ENCODE measurements at places on chromosomes 11 and 22.

- DNase-seq, result no peak
Measured at GRCh38 chr11:129041611-129042018, 98.9 kb upstream of the TP53AIP1 start.

DNA sequence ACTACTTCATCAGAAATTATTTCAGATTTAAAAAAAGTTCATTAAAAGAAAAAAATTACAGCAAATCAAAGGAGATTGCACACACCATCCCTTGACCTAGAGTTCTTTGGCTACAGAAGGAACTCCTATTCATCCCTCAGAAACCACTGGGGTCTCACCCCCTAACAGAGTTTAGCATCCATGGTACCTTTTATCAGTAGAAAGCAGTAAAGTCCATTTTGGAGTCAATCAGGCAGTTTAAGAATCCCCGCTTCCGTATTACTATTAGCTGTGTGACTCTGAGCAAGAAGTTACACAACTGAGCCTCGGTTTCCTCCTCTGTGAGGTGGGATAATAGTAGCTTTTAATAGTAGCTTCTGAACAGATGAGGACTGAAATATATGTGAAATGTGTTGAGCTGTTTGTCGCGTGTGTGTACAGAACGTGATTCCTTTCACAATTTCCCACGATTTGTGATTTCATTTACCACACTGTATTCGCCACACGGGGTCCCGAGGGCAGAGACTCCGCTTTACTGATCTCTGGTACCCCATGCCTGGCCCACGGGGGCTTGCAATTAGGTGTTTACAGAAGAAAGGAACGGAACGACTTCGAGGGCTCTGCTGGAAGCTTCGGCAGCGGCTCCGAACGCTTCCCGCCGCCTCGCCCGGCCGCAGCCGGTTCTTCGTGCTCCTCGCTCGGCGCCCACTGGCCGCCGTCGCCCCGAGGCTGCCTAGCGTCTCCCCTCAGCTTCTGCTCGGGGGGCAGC is 72.5 kb upstream of the ZBED5 start:
- no peak for DNase-seq

DNA sequence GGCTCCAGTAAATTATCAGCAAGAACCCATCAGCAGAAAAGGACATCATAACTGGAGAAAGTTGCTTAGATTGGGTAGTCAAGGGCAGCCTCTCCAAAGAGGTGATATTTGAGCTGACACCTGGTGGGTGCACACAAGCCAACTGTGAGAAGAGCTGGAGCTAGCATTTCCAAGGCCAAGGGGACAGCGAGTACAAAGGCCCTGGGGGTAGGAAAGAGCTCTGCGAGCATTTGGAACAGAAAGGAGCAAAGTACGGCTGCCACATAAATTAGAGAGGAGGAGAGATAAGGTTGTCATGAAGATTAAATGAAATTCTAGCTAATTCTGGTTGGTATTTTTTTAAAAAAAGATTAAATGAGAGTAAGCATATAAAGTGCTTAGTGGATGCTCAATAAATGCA is 21.7 kb upstream of the SMCO4 start:
- no peak for DNase-seq

GRCh38 chr11:27806122-27806521 is 105.9 kb upstream of the BDNF start:
- DNase-seq, result no peak

DNA sequence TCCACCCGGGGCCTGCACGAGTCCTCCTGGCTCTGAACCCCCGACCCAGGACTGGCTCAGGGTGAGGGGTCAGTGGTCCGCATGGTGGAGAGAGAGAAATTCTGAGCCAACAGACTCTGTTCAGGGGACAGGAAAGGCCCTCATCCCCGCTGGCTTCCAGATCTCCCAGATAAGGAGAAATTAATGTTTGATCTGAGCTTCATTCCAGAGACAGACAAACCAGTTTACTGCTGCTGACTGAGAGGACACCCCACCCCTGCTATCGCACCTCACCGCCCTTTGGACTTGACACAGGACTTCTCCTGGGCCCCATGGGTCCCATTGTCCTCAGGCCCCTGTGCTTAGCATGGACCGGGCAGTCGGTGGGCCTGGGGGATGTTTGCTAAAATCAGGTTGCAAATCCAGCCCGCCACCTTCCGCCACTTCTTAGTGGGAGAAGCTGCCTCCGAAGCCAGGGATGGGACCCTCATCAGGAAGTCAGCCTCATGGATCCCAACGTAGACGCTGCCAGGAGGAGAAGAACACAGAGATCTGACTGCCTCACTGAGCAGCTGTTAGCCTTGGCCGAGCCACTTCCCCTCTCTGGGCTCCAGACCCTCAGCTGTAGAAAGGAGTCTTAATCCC is 11.2 kb upstream of the UPK3A start:
- DNase-seq, result no peak

GRCh38 chr11:74783241-74783871 is 34.7 kb downstream of the RNF169 start:
- no peak for DNase-seq

DNA sequence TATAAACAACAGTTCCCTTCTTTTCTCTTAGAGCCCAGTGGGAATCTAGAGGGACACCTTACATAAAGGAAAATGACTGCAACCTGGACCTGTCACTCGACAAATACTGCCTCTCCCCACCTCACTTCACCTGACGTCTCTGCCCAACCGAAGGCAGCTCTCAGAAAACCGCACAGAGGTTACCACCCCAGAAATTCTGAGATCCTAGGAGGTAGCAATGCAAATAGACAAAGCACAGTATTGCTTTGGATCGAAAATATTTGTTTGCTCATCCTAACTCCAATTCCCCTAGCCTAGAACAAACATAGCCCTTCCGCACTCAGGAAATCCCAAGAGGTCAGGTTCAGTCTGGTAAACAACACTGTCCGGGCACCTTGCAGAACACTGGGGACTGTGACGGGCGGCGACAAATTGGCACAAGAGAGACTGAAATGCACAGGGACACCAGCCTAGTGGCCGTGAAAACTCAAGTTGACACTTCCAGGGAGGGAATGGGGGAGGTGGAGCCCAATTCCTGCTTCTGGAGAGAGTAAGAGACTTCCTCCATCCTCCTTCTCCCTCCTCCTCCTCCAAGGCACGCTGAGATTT is 420 bp upstream of the TRIM44 start:
- DNase-seq, result peak; percentile 11

GRCh38 chr22:31544481-31545480 is 48.4 kb downstream of the SFI1 start:
- no peak for DNase-seq

DNA sequence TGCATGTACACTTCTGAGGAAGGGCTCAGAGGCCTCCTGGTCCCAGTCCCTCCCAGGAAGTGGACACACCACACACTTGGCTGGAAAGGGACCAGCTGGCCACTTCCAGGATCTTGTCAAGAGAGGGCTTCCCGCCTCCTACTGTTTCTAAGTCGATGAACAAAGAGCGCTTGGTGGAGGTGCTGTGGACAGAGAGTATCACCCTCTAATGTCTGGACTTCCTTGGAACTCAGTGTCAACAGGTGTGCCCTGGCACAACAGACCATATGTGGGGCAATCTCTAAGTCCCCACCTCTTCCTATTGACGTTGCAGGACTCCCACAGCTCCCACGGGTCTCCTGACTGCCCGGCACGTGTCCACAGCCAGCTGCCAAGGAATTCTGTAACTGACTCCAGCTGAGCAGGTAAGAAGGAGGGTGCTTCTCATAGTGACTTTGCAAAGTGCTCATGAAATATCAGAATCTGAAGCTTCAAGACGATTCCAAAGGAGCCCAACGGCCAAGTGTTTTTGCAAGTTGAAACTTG is 16.1 kb downstream of the POU2AF1 start:
- no peak for DNase-seq

DNA sequence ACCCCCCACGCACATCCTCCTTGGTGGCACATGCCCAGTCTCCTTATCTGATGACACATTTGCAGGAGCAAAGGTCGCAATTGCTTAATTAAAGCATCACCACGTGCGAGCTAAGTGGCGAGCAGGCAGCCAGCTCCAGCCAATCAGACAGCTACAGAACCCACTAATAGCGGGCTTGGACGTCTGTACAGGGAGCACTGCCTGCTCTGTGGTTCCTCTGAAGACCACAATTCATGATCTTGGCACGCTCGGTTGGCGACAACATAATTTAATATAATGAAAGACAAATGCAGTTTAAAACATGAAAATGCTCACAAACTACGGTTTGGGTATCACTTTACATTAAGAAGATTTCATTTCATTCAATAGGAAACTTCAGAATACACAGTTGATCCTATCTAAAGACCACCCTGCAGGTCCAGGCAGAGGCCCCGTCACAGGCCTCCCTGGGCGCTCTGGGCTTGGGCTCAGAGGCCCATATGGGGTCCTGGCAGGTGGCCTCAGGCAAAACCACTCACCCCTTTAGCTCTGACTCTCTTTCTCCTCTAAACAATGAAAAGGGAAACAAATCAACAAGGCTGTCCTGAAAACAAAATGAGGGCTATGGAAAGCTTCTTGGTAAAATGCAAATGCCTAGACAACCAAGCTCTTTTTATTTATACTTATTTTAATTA is 10.4 kb downstream of the PACSIN2 start:
- no peak for DNase-seq

- DNase-seq, result no peak
Measured at GRCh38 chr11:44192017-44192385, 96.5 kb downstream of the EXT2 start.

DNA sequence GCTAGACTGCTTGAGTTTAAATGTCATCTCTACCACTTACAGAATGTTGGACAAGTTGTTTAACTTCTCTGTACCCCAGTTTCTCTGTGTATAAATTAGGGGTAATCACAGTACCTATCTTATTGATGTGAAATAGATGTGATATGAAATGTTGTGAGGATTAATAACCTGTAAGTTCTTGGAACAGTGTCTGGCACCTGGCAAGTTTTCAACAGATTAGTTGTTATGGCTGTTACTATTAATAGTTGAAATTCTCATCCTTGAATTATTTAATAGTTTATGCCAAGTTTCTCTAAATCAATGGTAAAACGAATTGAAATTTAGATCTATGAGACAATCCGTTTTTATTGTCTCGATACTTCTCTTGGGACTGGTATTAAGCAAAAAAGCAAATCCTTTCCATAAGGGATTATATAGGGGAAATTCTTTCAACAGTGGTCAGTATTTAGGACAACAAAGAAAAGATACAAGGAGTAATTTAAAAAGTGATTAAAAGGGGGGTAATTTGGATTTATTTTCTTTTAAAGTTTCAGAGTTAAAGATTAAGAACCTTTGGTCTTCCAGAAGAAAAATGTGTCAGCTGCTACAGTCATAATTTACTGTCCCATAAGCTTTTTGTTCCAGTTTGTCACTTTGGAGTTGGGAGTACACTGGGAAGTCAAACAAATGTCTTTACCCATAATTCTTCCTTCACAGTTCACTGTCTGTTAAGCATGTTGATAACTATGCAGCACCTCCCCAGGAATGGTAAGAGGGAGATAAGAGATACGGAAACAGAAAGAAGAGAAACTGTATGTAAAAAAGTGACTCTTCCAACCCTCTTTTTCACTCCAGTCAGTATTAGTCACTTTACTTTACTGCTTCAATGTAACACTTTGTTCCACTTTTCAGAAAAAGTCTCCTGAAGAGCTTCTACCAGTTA is 13.2 kb downstream of the PDE3B start:
- no peak for DNase-seq

- DNase-seq, result no peak
Measured at GRCh38 chr11:8512547-8512946, 81.5 kb downstream of the STK33 start.

- no peak for DNase-seq
Measured at GRCh38 chr11:87421422-87421821, 383.7 kb downstream of the TMEM135 start.

DNA sequence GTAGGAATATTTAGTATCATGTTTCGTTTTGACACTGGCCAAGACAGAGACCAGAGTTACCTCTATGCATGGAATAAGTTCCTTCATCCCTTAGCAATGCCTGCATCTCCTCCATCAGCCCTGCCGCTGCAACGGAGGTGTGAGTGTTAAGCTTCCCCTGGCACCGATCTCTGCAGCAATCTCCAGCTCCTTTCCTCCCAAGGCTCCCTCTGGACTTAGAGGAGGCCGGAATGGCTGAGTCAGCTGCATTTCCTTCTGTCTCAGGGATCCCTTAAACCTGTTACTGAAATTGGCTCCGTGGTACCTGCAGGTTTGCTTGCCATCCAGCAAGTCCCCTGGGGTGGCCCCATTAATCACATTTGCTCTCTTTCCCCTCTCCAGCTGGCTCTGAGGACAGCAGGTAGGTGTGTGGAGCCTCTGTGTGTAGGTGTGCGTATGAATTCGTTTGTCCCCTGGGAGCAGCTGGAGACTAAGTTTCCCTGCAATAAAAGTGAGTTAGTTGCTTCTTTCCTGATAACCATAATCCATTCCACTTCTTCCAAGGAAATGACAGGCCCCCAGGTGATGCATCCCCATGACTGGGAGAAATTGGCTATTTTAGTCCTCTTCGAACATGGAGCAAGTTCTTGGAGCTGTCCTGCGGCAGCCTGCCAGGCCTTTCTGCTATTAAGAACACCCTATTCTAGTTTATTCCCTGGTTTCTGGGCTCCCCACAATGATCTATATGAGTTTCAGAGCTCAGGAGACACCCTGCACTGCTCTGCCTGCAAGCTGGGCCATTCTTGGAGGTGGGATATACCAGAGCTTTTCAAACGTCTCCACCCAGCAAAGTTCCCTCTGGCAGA is 457.2 kb upstream of the CADM1 start:
- DNase-seq, result no peak

- no peak for DNase-seq
Measured at GRCh38 chr11:122313581-122313980, 197.6 kb upstream of the BLID start.

DNA sequence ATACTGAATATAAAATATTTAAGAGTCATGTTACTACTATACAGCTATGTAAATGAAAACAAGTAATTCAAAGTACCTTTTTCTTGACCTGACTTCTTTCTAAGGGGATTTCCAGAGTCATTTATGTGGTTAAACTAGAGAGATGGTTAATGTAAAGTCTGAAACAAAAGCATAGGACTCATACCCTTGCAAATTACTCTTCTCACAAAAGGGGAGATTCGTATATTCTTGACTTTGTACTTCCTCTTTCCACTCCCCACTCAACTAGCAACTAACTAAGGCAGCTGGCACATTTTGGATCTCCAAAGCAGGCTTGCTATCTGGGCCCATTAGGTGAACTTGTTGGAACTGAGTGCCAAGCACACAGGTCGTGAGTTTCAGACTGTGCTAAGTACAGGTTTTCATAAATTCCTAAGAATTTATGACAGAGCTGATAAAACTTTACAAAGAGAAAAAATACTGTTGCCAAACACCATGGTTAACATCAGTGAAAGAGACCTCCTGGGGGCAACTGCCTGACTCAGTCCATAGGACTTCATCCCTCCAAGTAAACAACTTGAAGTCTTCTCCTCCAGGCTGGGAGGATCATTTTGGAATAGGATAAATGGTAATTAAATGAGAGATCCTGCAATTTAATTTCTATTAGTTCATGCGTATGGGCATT is 77.0 kb upstream of the DDI1 start:
- DNase-seq, result no peak

DNA sequence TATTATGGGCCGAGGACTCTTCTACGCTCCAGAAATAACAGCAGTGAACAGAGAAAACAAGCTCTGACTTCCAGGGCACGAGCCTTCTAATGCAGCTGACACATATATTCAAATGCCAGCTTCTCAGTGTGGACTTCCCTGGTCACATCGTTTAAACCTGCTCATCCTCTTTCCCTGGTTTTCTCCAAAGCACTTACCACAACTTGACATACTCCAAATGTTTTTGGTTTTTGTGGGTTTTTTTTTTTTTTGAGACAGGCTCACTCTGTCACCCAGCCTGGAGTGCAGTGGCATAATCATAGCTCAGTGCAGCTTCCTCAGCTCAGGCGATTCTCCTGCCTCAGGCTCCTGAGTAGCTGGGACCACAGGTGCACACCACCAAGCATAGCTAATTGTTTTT is 105.5 kb downstream of the MICAL3 start:
- no peak for DNase-seq
